ENCODE measurements at places on chromosomes 7 and 10. TPM values are rescaled to one million over a fixed set of nuclear protein-coding genes. Genes with fewer than 3 reads are reported as not detected.

TMEM184A gene
- not detected for total RNA-seq

DNA sequence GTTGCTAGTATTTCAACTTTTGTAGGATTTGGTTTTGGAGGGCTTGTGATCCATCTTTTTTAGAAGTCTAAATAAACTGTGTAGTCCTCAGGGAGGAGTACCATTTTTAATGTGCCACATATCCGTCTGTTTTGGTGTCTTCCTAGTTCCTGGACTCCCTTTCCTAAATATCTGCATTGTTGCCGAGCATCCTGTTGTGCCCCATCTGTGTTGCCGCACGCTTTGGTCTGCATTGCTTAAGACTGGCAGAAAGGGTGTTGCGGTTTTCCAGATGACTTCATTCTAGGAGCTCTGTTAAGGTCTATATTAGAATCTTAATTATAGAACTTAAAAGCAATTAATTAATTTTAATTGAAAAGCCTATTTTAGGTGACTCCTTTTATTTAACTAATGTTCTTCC is 49.4 kb downstream of the RBM33 start:
- H3K27ac ChIP-seq, result no peak overlapping the region
- no peak overlapping the region for H3K4me3 ChIP-seq
- peaks cover 43% of the 10 kb centered on the region for H3K36me3 ChIP-seq

OR13A1 gene
- not detected for total RNA-seq

DNA sequence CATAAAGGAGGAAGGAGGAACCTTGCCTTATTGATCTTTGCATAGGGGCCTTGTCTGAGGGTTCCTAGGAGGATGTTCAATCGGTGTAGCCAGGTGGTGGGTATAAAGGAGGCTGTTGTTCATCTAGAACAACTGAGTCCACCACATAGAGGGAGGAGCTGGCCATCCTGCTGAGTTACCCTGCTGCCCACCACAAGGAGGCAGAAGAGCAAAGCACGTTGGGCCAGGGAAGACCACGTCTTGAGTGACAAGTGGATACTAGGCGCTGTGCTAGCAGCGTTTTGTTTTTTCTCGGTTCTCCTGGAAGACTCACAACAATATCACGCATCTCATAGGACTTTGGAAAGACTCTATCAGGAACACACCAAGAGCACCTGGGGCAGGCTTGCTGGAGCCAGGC is 20.0 kb downstream of the FOXI2 start:
- H3K36me3 ChIP-seq, result no peaks in the 10 kb centered on the region
- no peak overlapping the region for H3K4me3 ChIP-seq
- no peak overlapping the region for H3K27ac ChIP-seq
- H3K27me3 ChIP-seq, result peaks cover 6% of the 10 kb centered on the region
- no peak for DNase-seq

DNA sequence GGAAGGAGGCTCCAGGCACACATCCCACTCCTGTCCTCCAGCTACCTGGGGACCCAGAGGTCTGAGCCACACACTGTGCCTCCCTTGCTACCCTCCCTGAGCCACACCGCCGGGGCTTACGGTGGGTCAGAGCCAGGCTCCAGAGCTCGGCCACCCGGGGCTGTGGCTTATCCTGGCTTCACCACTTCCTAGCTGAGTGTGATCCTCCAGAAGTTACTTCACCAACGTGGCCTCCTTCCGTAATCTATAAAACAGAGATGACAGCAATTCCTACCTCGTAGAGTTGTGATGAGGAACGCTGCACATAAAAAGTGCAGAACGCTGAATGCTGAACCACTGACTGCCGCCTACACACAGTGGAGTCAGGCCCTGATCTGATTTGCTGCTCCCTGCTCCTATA is 285.0 kb downstream of the PRPF18 start:
- H3K27me3 ChIP-seq, result peaks cover 1% of the 10 kb centered on the region
- H3K27ac ChIP-seq, result no peak overlapping the region
- no peak for DNase-seq
- no peak overlapping the region for H3K4me3 ChIP-seq
- no peaks in the 10 kb centered on the region for H3K36me3 ChIP-seq
- H3K4me1 ChIP-seq, result no peaks in the 10 kb centered on the region
